GM13976 (cell line): ENCODE measurements at places on chromosomes 5 and 9.

DNA sequence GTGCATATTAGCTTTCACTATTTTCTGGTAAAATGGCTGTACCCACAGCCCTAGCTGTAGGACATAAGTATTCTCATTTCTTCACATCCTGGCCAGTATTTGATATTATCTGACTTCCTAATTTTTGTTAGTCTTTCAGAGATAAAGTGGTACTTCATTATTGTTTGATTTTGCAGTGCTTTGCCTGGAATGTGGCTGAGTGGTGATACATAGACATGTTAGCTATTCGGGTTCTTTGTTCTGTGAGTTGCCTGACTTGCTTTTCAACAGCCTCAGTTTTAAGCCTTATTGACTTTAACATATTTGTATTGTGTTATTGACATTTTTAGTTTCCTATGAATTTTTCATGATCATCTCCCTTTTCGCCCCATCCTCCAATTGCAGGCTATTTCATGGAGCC is 161.1 kb downstream of the GABBR2 start:
- no peak for DNase-seq

DNA sequence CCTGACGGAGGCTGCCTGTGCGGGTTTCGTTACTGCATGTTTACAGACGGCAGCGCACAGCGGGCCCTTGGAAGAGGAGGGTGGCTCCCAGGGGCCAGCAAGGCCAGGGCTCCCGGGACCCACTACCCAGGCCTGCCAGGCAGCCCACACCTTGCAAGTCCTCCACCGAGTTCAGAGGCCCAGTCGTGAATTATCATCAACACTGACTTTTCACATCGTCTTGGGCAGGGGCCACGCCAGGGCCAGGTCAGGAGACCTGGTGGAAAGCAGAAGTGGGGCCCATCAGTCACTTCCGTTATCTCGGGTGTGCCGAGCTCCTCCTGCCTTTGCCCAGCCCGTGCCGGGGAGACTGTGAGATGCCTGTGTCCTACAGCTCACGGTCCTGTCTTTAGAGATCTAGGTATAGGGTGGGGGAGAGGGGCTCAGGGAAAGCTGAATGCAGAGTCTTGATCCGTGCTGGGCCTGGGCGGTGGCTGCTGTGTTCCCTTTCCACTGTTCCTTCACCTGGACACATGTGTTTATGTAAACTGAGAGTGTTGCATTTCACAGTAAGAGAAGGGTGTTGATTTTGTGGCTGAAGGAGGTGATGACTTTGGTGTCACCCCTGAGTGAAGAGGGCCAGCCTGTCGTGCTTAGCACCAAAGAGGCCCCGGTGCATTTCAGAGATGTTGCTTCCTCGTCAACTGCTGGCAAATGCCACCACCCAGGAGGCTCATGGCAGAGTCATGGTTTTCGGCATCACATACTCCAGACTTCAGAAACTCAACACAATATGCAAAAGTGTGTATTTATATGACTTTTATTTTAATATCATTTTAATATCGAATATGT is 175.2 kb downstream of the GAPVD1 start:
- no peak for DNase-seq

- no peak for DNase-seq
Measured at GRCh38 chr9:34001298-34001697, 47.4 kb downstream of the UBAP2 start.

DNA sequence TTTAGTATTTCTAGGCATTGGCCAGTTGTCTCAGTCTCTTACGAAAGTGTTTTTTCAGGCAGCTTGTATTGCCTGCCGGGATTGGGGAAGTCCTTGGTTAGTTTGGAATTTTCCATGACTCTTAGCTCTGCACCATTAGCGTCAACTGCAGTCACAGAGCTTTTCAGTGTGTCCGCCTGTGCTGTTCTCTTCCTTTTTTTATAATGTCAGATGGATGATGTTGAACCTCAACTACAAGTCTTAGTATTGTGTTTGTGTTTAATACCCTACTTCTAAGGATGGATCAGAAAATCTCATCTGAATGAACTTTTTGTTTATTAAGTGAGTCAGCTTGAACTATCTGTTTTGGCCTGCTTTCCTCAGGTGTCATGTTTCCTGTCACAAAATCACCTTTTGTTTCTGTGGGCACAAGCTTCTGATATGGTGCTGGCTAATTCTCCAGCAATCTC is 33.1 kb downstream of the ATP6V0E1 start:
- no peak for DNase-seq

DNA sequence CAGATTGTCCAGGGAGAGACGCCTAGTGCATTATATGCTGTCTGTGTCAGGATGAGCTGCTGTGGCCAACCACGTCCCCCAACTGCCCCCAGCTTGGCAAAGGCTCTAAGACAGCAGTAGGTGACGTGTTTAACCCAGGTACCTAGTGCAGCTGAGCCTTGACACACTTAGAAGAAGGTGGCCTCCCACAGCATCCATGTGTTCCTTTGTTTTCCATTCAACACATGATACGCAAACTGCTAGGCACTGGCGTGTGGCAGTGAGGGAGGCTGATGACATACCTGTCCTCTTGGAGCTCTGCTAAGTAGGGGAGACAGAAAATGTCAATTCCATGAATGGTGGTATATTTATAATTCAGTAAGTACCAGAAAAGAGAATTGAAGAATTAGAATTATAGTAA is 291.7 kb downstream of the NR3C1 start:
- DNase-seq: no peak

DNA sequence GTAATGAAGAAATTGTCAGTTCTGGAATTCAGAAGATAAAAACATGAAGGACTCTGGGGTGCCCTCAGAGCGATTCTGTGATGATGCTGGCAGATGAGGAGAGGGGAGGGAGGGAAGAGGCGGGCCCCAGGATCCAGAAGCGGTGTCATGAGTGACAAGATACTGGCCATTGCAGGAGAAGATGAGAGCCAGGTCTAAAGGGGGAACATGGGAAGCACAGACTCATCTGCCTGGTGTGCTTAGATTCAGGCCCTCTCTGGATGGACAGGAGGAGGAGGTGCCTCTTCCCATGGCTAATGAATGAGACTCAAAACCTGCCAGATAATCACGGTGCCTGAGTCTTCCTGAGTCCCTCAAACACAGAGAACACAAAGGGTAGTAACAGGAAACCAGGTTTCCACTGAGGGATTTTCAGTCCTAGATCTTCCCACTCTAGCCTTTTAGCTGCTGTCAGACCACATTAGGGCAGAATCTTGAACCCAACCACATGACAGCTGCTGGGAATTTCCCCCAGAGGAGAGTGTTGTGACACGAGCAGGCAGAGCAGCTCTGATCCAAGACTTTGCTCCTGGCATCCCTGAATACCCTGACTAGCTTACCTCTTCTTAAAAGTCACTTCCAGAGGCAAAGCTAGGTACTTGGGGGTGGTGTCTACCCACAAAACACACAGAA is 28.2 kb upstream of the HSPA9 start:
- DNase-seq: peak; percentile 49

GRCh38 chr9:25990376-25990775 is 312.1 kb upstream of the TUSC1 start:
- no peak for DNase-seq

- DNase-seq: no peak
Measured at GRCh38 chr5:107952450-107952849, 281.7 kb upstream of the EFNA5 start.

DNA sequence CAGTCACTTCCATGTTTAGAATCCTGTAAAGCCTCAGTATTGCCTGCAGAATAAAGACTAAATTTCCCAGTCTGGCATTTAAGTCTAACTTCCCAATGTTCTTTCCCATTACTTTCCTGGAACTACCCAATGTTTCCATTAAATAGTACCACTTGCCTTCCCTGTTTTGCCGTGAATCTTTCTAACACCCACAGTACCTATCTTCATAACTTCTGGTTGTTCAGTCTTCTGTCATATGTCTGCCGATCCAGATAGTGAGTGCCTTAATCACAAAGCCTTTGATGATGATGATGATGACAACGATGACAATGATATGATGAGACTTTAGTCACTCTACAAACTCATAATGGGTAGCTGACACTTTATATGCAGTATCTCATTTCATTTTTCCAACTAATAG is 6.6 kb upstream of the HEMGN start:
- no peak for DNase-seq

GRCh38 chr9:130845901-130846481 is 10.9 kb downstream of the ABL1 start:
- no peak for DNase-seq

DNA sequence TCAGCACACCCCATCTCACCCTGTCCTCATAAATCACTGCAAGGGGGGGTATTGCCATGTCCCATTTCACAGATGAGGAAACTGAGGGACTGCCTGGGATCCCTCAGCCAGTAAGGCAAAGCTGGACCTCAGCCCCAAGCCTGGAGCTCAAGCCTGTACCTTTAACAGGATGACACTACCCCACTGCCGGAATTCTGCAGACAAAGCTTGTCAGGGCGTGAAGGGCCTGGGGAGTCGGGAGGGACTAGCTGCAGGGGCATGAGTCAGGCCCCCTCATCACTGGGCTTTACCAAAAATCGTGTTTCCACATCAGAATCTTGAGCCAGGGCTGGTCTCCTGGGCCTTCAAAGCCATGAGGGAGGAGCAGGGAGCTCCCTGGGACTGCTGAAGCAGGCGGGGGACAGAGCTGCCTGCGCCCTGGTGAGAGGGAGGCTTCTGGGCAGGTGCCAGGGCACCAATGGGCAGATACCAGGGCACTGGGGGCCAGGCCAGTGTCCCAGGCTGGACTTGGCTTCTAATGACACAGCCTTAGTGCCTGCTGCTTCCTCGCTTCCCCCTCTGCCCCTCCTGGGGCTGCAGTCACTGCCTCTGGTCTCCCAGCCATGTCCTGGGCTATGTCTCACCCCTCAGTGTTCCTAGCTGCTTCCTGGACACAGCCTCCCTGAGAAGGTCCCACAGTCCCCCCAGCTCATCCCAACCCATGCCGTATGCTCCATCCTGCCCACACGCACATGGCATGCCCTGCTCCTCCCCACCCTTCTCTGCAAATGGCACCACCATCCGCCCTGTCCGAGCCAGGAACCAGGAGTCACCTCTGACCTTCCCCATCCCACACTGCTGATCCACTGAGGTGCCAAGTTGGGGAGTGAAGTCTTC is 80.7 kb downstream of the LMX1B start:
- no peak for DNase-seq

DNA sequence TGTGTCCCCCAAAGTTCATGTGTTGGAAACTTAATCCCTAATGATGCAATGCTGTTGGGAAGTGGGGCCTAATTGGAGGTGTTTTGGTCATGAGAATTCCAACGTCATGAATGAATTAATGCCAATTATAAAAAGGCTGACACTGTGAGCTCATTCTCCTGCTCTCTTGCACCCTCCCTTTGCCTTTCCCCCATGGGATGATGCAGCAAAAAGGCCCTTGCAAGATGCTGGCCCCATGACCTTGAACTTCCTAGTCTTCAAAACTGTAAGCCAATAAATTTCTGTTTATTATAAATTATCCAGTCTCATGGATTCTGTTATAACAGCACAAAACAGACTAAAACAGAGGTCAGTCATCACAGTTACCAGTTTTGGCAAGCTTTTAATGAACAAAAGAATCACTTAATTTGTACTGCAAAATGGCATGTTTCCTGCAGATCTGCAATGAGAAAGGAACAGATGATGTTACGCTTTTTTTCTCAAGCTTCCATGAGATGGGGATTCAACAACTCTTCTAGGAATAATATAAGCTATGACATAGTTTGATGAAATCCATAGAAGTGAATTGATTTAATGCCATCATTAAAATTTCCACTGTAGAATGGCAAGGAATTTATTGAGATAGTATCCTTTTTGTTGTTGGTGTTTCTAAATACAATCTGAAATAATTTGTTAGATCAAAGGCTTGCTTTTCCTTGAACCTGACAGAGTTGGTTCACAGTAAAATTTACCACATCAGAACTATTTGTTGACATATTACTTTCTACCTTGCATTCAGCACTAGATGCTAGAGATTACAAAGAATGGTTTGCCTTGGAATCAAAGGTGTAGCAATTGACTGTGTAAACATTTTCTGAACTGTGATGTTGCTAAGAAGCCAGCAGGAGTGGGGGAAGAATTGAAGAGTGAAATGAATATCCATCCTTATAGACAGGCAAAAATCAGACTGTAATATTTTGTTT is 29.3 kb upstream of the RFK start:
- DNase-seq: no peak

DNA sequence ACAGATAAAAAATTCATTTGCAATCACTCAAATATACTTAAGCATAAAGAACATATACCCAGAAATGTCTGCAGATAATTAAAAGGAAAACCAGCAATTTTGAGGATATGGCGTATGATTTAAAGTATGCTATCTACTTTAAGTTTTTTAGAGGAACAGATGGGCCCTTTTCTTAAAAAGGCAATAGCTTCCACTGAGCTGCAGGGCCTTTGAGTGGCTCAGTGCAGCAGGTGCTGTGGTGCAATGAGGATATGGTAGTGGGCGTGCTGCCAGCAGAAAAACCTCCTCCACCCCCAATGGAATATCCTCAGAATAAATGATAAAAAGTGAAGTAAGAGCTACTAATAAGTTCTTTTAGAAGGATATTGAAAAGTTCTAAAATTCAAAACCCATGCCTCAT is 814.5 kb downstream of the MTRR start:
- DNase-seq: no peak

DNA sequence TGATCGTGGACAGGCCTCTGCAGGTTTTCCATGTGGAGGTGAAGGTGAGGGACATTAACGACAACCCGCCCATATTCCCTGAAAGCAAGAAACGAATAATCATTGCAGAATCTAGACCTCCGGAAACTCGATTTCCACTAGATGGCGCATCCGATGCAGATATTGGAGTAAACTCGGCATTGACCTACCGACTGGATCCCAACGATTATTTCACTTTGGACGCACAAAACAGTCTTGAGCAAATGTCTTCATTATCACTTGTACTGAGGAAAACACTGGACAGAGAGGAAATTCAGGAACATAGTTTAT is 621 bp downstream of the PCDHA13 start:
- no peak for DNase-seq

- no peak for DNase-seq
Measured at GRCh38 chr9:93958121-93958818, 3.1 kb upstream of the BARX1 start.

DNA sequence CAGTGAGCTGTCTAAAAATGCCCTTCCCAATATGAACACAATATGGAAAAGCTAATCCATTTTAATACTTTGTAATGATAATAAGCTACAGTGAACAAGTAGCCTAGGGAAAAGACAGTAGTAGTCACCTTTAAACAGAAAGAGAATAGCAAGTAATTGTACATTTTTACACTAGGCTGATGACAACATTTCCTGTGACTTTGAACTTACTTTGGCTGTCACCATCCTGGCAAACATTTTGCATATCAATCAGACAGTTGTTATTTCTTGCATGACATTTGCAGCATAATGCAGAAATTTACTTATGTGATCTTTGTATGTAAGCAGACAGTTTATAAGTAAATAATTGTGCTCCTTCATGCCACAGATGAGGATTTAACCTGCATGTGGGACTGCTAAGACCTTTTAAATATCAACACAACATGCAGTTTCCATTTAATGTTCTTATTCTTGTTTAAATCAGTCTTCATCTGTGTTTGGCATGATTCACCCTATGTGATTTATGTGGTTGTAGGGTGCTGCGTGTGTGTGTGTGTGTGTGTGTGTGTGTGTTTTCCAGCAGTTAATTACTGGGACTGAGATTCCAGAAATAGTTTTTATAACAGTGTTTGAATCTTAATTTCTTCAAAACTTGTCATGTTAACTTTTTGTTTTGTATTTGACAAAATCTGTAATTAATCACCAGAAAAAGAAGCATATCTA is 997.1 kb upstream of the ARRDC3 start:
- DNase-seq: no peak

- DNase-seq: no peak
Measured at GRCh38 chr5:58407042-58407719, 52.7 kb downstream of the PLK2 start.
